ENCODE measurements at places on chromosomes 6 and 20.

GRCh38 chr6:81937296-81937937, 184.9 kb upstream of the TENT5A start:
- no peak for DNase-seq

DNA sequence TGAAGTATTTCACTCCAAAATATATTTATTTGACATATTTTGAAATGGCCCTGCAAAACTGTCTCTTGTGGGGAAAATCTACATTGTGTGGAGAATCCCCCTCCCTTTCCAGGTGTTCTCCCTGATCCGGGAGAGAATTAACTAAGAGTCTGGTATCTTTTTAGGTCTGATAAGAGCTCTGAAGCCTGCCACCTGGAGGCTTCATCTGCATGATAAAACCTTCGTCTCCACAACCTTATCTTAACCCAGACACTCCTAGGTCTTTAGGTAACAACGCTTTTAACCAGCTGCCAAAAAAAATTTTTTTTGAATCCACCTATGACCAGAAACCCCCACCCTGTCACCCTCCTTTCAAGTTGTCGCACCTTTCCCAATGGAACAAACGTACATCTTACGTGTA, 43.0 kb downstream of the FAM184A start:
- DNase-seq, result no peak

- DNase-seq, result no peak
These were observed 949 bp downstream of the KIFC1 start for GRCh38 chr6:33392595-33392948.

- no peak for DNase-seq
These were observed 13.6 kb downstream of the GLP1R start for GRCh38 chr6:39062014-39062740.

GRCh38 chr20:15179381-15179780, 842.0 kb upstream of the FLRT3 start:
- DNase-seq, result no peak

- no peak for DNase-seq
These were observed 83.7 kb downstream of the MYLK4 start for GRCh38 chr6:2666906-2667575.

- no peak for DNase-seq
These were observed 2.6 kb downstream of the B4GALT5 start for GRCh38 chr20:49710971-49711666.

DNA sequence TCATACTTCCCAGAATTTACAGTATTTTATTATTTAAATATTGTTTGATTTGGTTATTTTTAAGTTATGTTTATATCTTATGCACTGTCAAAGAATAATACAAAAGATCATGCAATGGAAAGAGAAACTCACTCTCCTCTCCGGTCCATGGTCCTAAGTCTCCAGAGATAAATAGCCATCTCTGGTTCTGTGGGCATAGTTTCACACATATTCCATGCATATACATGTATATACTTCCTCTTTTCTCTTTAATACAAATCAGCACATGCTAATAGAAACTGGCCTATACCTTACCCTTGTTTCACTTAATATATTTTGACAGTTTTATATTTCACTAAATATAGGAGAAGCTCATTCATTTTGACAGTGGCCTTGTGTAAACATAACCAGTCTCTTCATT, 901.7 kb upstream of the CITED2 start:
- no peak for DNase-seq

GRCh38 chr20:35001596-35002362, 46.1 kb downstream of the MYH7B start:
- DNase-seq, result no peak

DNA sequence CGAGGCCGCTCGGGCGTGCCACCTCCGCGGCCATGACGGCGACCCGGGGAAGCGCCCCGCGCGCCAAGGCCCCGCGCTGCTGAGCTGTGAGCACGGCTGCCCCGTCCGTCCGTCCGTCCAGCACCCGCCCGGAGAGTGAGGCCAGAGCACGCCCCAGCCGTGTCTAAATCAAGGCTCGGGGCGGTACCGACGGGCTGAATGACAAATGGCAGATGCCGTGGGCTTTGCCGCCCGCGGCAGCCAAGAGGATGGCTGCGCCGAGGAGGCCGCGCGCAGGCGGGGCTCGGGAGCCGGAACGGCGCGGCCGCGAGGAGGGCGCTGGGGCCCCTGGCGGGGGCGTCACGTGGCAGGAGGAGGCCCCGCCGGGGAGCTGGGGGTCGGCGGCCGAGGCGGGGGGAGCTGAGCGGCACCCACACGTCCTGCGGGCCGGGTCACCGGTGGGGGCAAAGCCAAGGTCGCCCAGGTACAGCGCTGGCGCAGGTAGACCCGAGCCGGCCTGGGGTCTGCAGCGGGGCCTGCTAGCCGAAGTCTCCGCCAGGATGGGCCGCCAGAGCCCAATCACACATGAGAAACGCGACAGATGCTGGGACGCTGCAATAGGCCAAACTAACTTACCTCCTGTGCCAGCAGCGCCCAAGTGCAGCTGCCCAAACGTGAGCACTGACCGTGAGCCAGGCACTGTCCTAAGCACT, at the start of gene PLAGL1:
Gene PLAGL1, minus strand, starts transcription at position 140 of the 692 bp plus-strand sequence. CDS start 60,123 bp downstream, outside the sequence.
- DNase-seq, result no peak

GRCh38 chr6:106114492-106114891, 28.4 kb downstream of the PRDM1 start:
- DNase-seq, result no peak

GRCh38 chr20:14445310-14445709, 107.9 kb upstream of the FLRT3 start:
- DNase-seq, result no peak

DNA sequence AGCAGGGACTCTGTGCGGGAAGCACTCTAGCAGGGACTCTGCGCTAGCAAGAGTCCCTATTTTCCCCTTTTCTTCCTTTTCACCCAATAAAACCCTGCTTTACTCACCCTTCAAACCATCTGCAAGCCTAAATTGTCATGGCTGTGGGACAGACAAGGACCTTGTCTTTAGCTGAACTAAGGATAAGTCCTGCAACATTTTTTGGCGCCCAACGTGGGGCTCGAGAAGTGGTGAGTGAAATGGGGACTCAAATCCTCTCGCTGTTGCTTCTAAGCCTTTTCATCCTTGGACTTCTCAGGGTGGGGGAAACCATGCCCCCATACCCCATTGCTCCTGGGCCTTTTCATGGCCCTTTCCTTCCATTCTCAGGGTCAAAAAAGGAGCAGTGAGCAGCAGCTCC, 46.4 kb downstream of the IMPG1 start:
- DNase-seq, result no peak

DNA sequence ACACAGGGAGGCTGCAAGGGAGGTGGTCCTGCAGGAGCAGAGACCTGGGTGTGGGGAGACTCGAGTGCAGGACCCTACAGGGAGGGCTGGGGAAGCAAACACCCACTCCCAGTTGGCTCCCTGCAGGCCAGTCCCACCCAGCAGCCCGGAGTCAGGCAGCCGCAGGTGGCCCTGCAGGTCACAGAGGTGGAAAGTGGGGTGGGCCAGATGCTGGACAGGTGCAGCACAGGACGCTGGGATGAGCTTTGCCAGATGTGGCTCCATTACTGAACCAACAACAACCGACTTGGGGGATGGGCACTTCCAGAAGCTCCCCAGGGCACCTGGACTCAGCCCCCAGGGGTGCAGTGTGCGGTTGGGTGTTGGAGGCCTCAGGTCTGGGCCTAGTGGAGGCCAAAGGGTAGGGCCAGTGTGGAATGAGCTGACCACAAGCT, 26.6 kb upstream of the MYT1 start:
- DNase-seq, result no peak

DNA sequence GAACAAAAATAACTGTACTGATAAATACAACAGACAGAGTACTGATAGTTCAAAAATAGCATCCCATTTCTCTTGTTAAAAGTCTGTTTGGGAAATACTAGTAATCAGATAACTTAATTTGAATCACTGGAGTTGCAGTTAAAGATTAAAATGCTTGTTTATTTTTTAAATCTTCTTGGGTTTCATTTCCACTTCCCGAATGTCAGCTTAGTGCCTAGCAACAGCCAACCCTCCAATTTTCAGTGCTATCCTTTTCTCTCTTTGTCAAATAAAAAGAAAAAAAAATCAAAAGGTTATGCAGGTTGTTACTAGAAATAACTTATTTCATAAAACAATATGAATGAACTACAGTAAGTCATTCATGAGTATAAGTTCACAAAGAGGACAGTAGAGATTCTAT, 257.7 kb upstream of the STXBP5 start:
- DNase-seq, result no peak

DNA sequence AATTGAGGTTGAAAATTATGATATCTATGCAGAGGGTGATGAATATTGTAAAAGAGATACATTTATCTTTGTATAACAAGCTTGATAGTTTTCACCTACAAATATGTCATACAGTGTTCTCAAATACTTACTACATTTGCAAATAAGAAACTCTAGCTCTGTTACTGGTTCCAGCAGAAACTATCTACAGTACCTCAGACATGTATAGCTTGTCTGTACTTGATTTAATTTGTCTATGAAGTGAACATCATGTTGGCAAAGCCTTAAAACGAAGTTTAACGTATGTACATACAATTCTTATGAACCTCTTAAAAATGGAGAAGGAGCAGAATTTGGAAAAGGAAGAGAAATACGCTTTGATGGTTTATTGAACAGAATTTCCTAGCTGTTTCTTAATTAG, 201.4 kb upstream of the MARCKS start:
- DNase-seq, result no peak

DNA sequence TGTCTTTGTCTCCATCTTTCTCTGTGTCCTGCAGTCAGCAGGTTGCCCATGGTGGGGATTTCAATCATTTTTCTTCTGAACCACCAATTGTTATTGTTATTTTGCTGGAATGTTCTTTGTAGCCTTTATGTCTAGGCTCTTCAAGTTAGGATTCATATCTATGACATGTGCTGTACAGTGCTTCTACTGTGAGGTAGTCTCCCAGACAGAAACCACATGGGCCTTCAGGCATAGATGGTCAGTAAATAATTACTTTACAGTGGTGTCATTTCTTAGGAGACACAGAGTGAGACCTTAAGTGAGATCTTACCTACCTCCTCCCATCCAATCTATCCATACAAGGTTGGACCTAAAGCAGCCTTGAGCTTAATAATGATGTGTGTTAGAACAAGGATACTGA, 265.5 kb downstream of the ZFAND3 start:
- DNase-seq, result no peak

- no peak for DNase-seq
These were observed 333.9 kb upstream of the IRAK1BP1 start for GRCh38 chr6:78533426-78533825.
